Caudate nucleus (tissue), 63 donors: ENCODE measurements at places on chromosomes 11 and 22.

GRCh38 chr22:50439314-50439870, 35.4 kb downstream of the SBF1 start:
- no peak for DNase-seq

DNA sequence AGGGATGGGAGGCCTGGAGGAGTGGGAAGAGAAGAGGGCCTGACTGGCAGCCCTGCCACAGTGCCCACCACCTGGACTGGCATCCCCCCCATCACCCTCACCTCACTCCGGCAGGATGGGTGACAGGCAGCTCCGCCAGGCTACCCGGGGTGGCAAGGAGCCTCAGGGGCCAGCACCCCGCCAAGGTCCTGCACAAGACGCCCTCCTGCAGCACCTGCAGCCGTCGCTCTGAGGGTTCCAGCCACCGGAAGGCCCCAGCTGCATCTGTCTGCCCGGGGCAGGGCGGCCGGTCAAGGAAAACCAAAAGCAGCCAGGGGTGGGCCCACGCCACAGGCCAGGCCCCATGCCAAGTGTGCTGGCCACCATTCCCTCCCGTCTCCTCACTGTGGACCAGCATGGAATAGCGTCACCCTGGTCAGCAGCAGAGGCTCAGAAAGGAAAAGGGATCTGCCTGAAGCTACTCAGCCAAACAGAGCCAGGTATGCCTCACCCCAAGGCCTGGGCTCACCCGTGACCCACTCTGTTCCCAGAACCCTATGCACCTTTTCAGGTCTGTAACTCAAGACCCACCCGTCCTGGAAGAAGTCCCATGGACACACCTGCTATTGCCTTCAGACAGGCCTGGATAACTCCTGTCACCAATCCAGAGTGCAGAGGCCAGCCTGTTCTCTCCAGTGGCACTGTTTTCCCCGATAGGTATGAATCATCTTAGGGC, 7.0 kb downstream of the RHBDD3 start:
- no peak for DNase-seq

GRCh38 chr11:65629579-65629978, 8.3 kb upstream of the SIPA1 start:
- no peak for DNase-seq

GRCh38 chr22:27404441-27404840, 397.1 kb downstream of the MN1 start:
- no peak for DNase-seq

- DNase-seq: no peak
Measured at GRCh38 chr11:74371269-74372052, 26.8 kb downstream of the PGM2L1 start.

DNA sequence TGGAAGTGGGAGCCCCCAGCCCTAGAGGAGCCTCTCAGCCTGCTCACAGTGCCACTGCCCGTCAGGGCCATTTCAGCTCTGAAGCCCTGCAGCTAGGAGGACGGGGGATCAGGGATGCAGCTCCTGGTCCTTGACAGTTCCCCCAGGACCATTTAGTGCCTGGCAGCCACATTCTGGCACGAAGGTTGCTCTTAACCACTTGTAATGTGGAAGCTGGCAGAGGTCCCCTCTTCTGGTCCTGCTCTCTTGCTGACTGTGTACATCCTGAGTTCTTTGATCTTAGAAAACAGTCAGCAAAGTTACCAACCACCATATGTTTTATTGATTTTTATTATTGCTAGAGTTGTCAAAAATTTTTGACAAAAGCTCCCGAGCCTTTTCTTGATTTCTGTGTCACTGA, 44.2 kb downstream of the CABIN1 start:
- no peak for DNase-seq

- DNase-seq: no peak
Measured at GRCh38 chr11:1399386-1400316, 9.9 kb downstream of the BRSK2 start.

- no peak for DNase-seq
Measured at GRCh38 chr11:73931039-73931645, 19.7 kb upstream of the DNAJB13 start.

DNA sequence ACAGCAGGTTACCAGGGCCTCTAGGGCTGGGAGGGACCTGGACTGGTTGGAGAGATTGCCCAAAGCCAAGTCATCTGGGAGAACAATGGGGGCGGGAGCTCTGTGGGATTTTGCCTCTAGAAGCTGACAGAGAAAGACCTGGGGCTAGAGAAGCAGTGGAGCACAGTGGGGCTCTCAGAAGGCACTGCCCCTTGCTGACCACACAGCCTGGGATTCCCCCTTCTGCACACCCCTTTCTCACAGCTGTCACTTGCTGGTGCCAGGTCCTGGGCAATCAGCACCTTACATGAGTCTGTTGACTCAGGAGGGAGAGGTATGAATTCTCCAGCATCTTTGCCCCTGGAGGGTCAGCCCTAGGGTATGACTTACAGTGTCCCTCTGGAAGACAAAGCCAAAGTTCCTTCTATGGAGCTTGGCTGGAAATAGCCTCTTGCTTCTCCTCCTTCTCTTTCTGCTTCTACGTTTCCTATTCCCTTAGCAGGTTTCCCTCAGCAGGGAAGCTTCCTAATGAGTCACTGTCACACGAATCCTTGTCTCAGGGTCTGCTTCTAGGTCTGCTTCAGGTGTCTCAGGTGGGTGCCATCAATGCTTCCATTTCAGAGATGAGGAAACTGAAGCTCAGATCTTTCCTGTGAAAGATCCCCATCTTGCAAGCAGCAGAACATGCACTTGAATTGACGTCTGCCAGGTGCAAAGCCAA, 27.0 kb downstream of the GDPD5 start:
- no peak for DNase-seq

DNA sequence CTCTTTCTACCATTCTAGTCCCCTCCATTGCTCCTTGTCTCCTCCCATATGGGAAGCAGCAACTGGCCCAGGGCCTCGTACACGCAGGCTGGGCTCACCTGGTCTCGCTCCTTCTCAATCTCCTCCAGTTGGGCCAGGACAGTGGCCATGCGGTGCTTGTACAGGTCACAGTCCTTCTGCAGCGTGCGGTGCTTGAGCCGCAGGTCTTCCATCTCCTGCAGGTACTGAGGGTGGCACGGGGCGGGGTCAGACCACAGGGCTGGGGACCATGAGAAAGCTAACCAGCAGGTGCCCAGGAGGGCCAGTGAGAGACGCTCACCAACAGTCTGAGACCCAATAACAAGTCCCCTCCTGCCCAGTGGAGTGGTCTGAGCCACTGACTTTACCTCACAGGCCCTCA, 11.5 kb downstream of the CARD10 start:
- DNase-seq: no peak

DNA sequence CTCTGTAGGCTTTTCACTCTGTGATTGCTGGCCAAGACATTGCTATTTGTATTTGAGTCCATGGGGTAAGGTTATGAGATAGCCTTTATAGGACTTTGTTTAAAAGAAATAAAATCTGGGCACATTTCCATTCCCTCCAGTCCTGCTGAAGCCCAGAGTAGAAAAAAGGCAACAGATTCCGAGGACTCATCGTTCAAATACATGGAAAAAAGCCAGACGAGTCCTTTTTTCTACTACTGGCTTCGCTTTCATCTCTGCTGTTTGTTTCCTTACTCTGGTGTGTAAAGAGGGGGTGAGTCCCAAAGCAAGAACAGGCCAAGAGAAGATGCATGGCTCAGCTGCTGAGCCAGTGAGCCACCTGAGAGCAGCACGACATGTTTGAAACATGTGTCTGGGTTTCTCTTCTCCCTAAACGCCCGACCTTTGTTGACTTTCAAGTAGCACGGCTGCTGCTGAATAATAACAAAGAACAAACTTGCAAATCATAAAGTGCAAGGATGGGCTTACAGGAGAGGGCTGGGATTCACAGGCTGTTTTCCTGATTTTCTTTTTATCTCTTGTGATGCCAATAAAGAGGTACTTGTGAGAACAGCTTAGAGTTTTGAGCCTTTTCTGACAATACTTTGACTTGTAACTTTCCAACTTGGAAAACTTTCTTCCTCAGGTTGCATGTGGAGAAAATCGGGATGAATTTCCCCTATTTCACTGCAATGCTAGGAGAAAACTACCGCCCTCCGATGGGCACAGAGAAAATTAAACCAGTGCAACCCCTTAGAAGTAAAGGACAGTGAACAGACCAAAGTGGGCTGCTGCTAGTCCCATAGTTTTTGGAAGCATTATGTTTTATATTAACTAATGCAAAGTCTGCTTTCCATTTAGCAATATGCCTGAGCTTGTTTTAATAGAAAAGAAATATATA, 195.2 kb upstream of the RAG2 start:
- DNase-seq: no peak

- DNase-seq: no peak
Measured at GRCh38 chr11:119189393-119189792, 4.1 kb downstream of the NHERF4 start.

- no peak for DNase-seq
Measured at GRCh38 chr11:33383075-33383919, 126.1 kb downstream of the HIPK3 start.

GRCh38 chr11:66976028-66976467, 944 bp downstream of the C11orf86 start:
- DNase-seq: no peak

DNA sequence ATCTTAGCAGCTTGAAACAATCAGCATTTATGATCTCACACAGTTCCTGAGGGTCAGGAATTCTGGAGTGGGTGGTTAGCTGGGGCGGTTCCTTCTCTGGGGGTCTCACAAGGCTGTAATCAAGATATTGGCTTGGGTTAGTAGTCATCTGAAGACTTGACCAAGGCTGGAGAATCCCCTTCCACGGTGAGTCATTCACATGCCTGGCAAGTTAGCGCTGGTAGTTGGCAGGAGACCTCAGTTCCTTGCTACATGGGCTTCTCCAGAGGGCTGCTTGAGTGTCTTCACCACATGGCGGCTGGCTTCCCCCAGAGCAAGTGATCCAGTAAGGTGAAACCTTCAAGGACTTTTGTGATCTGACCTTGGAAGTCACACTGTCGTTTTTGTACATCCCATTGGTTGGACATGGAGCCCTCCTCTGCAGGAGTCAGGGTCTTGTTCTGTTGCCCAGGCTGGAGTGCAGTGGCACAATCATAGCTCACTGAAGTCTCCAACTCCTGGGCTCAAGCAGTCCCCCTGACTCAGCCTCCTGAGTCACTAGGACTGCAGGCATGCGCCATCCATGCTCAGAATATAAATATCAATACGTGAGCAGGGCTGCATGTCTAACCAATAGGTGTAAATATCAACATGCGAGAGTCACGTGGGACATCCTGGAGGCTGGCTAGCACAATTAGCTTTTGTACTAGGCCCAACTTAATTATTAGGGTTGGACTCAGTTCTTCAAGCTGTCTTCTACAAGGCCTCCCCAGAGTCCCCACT, 7.2 kb upstream of the NIPSNAP1 start:
- no peak for DNase-seq

GRCh38 chr11:100940111-100940510, 189.5 kb downstream of the PGR start:
- DNase-seq: no peak

GRCh38 chr22:41687901-41688364, 734 bp downstream of the SNU13 start:
- DNase-seq: no peak

DNA sequence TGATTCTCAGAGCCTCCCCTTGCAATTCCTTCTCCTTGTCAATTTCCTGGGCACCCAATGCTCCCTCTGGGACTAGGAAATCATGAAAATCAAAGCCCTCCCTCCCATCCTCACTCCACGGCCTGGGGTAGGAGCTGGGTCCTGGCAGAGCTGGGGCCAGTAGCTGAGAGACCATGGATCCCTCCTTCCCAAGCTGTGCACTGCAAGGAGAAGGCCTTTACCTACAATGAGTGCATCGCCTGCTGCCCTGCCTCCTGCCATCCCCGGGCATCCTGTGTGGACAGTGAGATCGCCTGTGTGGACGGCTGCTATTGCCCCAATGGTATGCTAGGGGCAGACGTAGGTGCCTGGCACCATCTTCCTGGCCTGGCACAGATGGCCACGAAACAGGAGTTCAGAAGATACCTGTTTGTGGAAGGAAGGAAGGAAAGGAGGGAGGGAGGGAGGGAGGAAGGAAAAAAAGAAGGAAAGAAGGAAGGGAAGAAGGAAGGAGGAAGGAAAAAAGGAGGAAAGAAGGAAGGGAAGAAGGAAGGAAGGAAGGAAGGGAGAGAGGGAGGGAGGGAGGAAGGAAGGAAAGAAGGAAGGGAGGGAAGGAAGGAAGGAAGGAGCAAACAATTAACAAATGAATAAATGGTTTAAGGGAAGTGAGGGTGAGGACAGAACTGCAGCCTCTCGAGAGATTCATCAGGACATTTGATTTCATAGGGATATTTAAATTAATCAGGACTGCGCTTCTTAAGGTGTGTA, 12.5 kb downstream of the OTOG start:
- no peak for DNase-seq

DNA sequence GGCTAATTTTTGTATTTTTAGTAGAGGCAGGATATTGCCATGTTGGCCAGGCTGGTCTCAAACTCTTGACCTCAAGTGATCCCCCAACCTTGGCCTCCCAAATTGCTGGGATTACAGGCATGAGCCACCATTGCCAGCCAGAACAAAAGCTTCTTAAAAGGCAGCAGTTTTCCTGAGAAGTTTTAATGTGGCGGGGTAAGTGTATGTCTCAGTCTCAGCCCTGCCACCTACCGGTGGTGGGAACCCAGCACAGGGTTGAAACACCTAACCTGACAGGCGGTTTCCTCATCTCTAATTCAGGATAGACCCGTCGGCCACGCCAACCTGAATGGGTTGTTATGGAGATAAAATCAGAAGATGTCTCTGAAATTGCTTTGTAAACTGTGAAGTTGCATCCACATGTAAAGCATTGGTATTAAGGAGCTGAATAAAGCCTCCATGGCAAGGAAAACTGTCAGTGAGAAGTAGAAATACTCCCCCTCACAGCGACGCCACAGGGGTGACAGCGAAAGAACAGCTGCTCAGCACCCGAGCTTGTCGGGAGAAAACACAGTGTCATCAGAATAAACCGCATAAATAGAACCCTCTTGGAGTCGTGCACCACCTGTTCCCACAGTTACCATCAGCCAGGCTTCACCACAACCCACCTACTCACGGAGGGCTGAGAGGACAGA, 165.9 kb upstream of the NCAM1 start:
- no peak for DNase-seq

DNA sequence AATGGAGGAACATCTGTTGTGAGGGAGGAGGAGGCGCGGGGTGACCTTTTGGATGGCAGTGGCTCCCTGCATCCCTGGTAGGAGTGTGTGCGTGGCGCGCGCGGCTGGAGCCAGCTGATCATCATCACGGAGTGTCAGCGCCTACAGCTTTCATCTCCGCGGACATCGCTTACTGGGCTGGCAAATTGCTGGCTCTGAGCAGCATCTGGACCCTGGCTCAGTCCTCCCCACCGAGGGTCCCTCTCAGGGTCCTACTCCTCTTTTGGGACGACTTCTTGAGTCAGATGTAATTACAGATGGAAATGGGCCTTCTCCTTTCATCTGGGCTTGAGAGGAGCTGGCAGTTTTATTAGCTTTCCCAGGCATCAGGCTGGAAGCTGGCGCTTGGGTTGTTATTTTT, 85.3 kb downstream of the CACNA1I start:
- DNase-seq: no peak

GRCh38 chr11:38416141-38416540, 1818.1 kb upstream of the RAG2 start:
- no peak for DNase-seq

- DNase-seq: no peak
Measured at GRCh38 chr11:14021738-14022137, 59.2 kb downstream of the SPON1 start.
